Mesendoderm (in vitro differentiated cells): ENCODE measurements at places on chromosomes 4 and X.

DNA sequence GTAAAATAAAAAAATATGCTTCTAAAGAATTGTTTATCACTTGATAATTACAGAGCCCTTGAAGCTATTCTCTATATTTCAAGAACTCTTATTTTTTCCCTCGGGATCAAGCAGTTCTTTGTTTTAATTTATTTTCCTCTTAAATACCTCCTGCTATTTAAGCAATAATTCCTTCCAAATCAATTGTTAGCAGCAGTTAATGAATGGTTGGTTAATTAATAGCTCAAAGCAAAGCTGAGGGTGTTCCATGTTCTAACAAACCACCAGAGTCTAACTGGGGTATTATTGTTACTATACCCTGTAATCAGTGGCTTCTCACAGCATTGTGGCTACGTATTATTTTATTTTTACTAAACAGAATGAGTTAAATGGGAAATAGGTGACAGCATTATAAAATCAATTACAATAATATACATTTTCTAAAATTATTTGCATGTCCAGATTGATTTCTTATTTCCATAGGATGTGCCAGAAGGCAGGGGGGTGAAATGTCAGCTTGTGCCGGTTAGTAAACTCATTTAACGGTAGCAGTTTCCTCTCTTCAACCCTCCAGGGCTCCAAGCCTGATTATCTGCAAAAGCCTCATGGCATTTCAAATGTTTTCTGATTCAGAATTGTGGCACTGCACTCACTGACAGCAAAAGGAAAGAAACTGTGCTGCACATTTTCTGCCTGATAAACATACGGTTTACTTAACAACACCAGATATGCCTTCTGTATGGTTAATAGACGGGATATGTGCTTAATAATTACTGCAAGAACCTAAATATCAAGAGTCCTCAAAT lies 286.9 kb upstream of the EMCN start:
- no peaks in the 10 kb centered on the region for H3K27me3 ChIP-seq
- no peak overlapping the region for H3K4me3 ChIP-seq
- DNase-seq: no peak
- H3K27ac ChIP-seq: no peak overlapping the region
- H3K36me3 ChIP-seq: no peaks in the 10 kb centered on the region

GRCh38 chr4:189285377-189285776 lies 655.3 kb upstream of the FRG1 start:
- no peak overlapping the region for H3K4me3 ChIP-seq
- H3K4me1 ChIP-seq: no peaks in the 10 kb centered on the region
- no peaks in the 10 kb centered on the region for H3K36me3 ChIP-seq

- no peak overlapping the region for H3K4me3 ChIP-seq
- no peaks in the 10 kb centered on the region for H3K36me3 ChIP-seq
- no peaks in the 10 kb centered on the region for H3K4me1 ChIP-seq
- H3K27me3 ChIP-seq: no peaks in the 10 kb centered on the region
- no peak for DNase-seq
These were observed 88.2 kb downstream of the AWAT2 start for GRCh38 chrX:69961365-69962072.

- no peak overlapping the region for H3K4me3 ChIP-seq
- no peaks in the 10 kb centered on the region for H3K36me3 ChIP-seq
- DNase-seq: peak; percentile 5
These were observed 1.4 kb upstream of the SLC38A5 start for GRCh38 chrX:48471504-48471903.

DNA sequence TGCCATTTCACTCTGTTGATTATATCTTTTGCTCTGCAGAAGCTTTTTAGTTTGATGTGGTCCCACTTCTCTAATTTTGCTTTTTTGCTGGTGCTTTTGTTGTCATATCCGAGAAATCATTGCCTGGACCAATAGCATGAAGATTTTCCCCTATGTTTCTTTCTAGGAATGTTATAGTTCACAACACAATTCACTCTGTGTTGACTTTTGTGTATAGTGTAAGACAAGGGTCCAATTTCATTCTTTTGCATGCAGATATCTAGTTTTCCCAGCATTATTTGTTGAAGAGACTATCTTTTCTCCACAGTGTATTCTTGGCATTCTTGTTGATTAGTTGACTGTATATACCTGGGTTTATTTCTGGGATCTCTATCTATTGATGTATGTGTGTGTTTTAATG lies 8.3 kb upstream of the CPE start:
- H3K36me3 ChIP-seq: no peaks in the 10 kb centered on the region
- no peak for DNase-seq
- no peak overlapping the region for H3K4me3 ChIP-seq
- no peaks in the 10 kb centered on the region for H3K4me1 ChIP-seq

GRCh38 chrX:129689796-129690195 lies 35.0 kb upstream of the APLN start:
- H3K36me3 ChIP-seq: no peaks in the 10 kb centered on the region
- no peak overlapping the region for H3K27ac ChIP-seq
- no peaks in the 10 kb centered on the region for H3K27me3 ChIP-seq
- DNase-seq: no peak

DNA sequence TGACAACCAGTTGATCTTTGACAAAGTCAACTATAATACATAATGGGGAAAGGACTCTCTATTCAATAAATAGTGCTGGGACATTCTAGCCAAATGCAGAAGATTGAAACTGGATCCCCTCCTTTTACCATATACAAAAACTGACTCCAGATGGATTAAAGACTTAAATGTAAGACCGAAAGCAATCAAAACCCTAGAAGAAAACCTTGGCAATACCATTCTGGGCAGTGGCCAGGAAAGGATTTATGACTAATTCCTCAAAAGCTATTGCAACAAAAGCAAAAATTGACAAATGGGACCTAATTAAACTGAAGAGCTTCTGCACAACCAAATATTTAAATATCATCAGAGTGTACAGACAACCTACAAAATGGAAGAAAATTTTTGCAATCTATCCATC lies 185.1 kb downstream of the NPNT start:
- no peak overlapping the region for H3K27ac ChIP-seq
- no peaks in the 10 kb centered on the region for H3K27me3 ChIP-seq
- no peaks in the 10 kb centered on the region for H3K36me3 ChIP-seq
- no peaks in the 10 kb centered on the region for H3K4me1 ChIP-seq
